Astrocyte of the spinal cord (primary cell): ENCODE measurements at places on chromosomes 2 and 18.

GRCh38 chr2:166042768-166043390 lies 84.9 kb downstream of the SCN1A start:
- DNase-seq = no peak

GRCh38 chr18:55587418-55588110 lies 428 bp downstream of the TCF4 start:
- peak; percentile 56 for DNase-seq

DNA sequence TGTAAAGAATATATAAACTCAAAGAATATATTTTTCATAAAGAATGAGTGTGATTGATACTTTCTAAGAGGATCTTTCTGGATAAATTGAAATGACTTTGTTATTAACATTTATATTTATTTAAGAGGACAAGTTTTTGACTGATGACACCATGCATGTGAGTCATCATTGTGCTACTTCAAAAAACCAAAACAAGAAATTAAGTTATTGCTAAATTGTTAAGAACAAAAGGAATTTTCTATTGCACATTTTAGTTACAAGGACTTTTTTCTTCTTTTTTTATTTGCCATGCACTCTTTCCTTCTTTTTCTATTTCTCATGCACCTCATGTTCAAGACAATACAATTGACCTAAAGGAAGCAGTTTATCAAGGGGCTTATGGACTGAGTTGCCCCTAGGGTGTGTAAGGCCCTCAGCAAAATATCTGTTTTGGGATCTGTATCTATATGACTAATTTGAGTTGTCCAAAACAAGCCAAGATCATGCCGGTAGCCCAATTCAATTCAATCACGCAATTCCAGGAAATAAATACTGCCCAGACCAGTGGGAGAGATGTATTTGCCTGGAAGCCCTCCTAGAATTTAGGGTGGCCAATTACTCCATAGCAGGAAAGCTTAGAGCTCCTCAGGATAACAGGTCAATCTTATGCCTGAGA lies 654.3 kb downstream of the METTL4 start:
- DNase-seq = no peak

GRCh38 chr18:36771245-36771644 lies 57.6 kb downstream of the TPGS2 start:
- no peak for DNase-seq

GRCh38 chr2:54979321-54980044 lies 70.8 kb downstream of the RTN4 start:
- no peak for DNase-seq

- DNase-seq = peak; percentile 43
Observed at GRCh38 chr2:17387591-17387990, 130.6 kb downstream of the RAD51AP2 start.

- DNase-seq = peak; percentile 79
Observed at GRCh38 chr2:150485114-150485870, 2.2 kb downstream of the RND3 start.

DNA sequence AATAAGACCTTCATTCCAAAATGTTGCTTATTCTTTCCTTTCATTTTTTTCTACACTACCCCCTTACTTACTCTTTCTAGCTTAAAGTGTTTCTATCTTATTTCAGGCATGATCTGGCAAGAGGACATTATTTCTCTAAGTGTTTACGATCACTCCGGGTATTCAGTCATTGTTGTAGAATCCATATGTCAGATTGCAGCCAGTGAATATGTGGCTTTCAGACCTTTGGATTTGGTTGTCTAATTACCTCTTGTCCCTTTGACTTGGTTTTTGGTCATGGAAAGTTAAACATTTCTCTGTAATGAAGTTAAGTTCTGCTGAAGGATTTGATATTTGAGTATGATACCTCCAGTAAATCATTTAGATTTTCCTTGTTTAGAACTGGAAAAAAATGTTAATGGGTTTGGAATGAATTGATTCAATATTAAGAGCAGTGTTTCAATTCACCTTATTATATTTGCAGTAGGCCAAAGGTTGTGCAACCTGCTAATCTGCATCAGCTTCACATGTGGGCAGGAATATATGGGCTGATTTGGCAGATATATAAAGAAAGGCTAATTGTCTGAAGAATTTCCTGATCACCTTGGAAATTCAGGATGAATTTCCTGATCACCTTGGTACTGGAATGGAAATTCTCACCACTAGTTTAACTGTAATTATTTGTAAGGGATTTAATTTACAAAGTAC lies 154.9 kb downstream of the PRPF40A start:
- DNase-seq = no peak

DNA sequence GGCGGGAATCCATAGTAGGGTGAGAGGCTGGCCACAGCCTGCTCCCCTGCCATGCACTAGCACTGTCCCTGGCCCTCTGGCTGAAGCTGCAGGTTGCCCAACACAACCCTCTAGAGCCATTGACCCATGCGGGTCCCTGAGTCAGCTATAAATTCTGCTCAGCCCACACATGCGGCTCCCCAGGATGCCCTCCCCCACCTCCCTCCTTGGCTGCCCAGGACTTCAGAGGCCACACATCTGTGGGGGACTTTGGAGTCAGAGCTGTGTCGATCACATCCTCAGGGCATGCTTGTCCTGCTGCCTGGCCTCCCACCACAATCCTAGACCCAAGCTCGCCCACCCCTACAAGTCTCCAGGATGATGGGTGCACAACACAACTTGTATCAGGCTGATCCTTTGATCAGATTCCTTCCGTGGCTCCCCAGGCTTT lies 97.0 kb downstream of the TFCP2L1 start:
- DNase-seq = no peak

GRCh38 chr2:204257781-204258180 lies 287.5 kb upstream of the PARD3B start:
- DNase-seq = no peak

DNA sequence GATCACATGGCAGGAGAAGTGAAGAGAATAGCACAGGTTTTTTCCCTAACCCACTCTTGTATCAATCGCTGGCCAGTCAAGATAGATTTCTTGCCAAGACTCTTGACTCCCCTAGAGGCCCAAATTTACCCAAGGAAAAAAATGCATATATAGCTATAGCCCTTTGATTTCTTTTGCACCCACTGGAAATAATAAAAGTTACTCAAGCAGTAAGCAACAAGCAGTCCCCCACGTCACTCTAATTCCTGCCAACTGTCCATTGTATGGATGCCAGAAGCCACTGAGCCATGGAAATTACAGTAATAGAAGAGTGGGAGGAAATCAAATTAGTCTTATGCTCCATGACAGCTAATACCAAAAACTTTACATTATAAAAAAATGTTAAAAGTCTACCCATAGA lies 125.3 kb upstream of the SLC39A10 start:
- DNase-seq = peak; percentile 74

DNA sequence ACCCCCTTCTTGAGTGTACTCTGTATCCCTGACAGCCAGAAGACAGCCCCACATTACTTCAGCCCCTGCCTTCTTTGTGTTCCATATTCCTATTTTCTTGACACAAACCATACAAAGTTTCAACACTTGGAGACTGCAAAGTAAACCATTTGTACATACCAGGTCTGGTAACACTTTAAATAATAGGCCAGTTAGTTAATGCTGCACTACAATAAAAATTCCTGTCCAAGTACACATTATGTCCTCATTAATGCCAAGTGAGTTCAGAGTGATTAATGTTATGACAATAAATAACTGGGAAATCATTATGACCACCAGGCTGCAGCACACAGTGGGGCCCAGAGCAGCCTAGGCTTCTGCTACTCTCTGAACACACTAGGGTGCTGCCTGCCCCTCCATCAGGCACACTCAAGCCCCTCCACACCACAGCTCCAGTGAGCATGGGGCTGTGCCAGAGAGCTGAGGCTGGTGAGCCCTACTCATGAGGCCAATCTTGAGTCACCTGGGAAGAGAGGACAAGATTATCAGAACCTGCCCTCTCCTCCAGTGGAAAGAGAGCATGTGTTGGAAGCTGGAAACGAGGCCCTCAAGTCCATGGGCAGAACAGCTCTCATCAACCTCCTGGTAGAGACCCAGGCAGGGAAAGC lies 138.7 kb downstream of the TTC32 start:
- DNase-seq = no peak

- DNase-seq = no peak
Observed at GRCh38 chr2:135800513-135801460, 36.2 kb downstream of the LCT start.

- no peak for DNase-seq
Observed at GRCh38 chr18:24734058-24734457, 273.6 kb downstream of the HRH4 start.

GRCh38 chr18:49768051-49768391 lies 45.3 kb downstream of the ACAA2 start:
- peak; percentile 80 for DNase-seq

DNA sequence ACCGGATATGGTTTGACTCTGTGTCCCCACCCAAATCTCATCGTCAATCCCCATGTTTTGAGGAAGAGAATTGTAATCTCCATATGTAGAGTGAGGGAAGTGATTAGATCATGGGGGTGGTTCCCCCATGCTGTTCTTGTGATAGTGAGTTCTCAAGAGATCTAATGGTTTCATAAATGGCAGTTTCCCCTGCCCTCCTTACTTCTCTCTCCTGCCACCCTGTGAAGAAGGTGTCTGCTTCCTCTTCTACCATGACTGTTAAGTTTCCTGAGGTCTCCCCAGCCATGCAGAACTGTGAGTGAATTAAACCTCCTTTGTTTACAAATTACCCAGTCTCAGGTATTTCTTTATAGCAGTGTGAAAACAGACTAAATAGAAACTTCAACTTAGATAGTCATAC lies 69.5 kb downstream of the SESTD1 start:
- no peak for DNase-seq

DNA sequence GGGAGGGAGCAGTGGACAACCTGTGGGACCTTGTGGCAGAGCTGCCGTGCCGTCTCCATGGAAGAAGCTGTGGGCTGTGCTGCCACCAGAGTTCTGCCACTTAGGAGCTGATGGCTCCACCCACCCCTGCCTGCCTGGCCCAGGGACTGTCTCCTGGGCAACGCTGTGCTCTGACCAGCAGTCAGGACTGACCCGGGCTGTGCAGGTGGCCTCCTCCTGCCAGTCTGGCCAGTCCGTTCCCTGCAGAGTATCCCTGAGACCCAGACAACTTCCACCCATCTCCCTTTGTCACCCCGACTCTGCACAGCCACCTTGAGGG lies 12.8 kb downstream of the ASIC4 start:
- DNase-seq = no peak

- DNase-seq = peak; percentile 84
Observed at GRCh38 chr18:21004726-21005125, 106.9 kb downstream of the ROCK1 start.

GRCh38 chr2:129800285-129800684 lies 179.2 kb upstream of the RAB6C start:
- DNase-seq = no peak

GRCh38 chr18:62763101-62763521 lies 47.8 kb downstream of the PHLPP1 start:
- DNase-seq = no peak

GRCh38 chr18:66916834-66917233 lies 312.9 kb upstream of the CDH19 start:
- DNase-seq = no peak

DNA sequence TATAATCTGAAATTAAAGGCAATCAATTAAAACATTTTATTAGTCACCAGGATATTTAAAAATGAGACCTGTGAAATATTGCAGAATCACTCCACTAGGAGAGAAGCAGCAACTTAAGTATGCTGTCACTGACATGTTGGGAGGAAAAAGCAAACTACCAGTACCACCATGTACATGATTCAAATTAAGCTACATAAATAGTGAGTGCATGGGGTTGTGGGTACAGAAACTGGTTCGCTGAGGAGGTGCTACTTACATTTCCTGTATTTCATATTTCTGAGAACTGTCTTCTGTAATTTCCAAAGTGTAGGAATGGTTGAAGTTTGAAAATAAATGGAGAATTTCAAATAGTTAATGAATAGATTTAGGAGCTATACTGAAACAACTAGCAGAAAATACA lies 7.9 kb upstream of the NR4A2 start:
- no peak for DNase-seq

DNA sequence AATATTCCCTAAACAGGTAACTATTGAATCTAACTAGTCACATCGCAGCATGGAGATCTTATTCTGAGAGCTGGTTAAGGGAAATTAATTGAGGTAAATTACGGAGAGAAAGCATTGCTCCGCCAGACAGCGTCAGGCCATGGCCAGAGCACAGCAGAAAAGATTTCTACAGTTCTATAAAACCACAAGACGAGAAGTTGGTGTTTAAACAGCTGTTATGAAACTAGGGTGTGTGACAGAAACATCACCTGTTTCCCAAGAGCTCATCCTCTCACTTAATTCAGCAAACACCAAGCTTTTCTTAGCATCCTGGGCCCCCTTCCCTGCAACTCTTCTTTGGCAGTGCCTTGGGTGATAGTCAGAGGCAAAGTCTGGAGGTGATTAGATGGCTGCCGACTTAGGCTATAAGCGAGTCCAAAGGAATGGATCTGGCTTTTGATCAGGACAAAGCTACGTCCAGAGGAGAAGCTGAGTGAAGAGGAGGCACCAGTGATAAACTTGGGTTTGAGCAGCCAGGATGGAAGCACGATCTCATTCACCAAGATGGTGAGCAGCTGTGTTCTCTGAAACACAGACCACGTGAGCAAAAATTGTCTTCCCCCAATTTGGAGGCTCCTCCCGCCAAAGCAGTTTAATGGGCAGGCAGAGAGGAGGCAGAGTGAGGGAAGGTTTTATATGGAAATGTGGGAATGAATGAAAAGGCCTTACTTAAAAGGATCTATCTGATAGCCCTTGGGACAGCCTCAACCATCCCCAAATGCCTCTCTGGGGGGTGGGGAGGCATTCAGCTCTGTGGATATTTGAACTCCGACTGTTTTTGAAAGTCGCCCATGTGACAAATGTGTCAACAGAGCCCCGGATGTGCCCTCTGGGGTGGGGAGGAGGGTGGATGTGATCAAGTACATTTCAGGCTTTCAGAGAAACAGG lies 57.8 kb downstream of the PKDCC start:
- no peak for DNase-seq

DNA sequence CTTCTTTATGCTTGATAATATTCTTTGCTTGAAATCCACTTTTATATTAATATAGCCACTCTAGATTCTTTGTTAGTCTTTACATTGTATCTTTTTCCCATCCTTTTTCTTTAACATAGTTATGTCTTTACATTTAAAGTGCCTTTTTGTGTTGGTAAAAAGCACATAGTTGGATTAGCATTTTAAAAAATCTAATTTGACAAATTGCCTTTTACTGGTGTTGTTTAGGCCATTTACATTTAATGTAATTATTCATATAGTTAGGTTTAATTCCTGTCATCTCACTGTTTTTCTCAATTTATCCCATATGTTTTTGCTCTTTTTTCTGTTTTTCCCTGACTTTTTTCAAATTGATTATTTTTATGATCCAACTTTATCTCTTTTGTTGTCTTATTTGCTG lies 93.2 kb downstream of the BCL2L11 start:
- no peak for DNase-seq

DNA sequence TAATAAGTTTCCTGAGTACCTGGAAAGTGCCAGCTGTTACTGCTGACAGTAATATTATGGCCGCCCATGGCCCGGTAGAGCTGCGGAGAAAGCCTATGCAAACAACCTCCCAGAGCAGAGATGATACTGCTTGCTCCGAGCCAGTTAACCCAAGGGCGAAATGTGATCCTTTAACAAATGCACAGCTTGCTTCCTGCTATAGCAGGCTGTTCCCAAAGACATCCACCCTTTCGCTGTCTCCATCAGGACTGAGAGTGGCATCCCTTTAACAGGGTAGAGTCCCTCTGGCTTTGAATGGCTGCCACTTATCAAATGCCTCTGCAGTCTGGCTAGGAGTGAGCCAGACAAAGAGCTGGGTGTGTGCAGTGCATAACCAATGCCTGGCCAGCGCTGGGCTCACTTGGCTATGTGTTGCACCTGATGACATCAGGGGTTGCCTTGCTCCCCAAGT lies 69.7 kb upstream of the DAPL1 start:
- no peak for DNase-seq

GRCh38 chr2:161045726-161046125 lies 114.5 kb upstream of the TANK start:
- DNase-seq = no peak
